CD8-positive, alpha-beta memory T cell (primary cell): ENCODE measurements at places on chromosomes 1 and 21.

- no peaks in the 10 kb centered on the region for H3K36me3 ChIP-seq
- H3K4me3 ChIP-seq: no peak overlapping the region
- H3K27me3 ChIP-seq: no peaks in the 10 kb centered on the region
- no peak for DNase-seq
- H3K27ac ChIP-seq: peak overlapping the region; percentile 51
Measured at GRCh38 chr1:89546082-89546889, 21.7 kb downstream of the LRRC8B start.

DNA sequence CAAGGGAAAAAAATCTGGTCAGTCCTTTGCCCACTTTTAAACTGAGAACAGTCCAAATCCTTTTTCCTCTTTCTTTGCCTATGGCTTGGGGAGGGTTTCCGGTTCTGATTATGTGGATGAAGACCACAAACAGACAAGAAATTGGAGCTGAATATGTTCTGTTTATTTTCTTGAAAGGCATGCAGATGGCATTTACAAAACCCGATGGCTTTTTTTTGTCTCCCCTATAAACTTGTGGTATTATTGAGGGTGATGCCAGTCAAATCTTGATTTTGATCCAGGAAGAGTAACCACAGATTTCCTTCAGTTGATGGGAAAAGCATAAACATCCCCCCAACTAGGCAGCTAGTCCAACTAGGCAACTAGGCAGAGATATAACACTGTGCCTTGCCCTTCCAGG is 38.9 kb downstream of the PLPP3 start:
- no peak overlapping the region for H3K4me3 ChIP-seq
- H3K36me3 ChIP-seq: no peaks in the 10 kb centered on the region

DNA sequence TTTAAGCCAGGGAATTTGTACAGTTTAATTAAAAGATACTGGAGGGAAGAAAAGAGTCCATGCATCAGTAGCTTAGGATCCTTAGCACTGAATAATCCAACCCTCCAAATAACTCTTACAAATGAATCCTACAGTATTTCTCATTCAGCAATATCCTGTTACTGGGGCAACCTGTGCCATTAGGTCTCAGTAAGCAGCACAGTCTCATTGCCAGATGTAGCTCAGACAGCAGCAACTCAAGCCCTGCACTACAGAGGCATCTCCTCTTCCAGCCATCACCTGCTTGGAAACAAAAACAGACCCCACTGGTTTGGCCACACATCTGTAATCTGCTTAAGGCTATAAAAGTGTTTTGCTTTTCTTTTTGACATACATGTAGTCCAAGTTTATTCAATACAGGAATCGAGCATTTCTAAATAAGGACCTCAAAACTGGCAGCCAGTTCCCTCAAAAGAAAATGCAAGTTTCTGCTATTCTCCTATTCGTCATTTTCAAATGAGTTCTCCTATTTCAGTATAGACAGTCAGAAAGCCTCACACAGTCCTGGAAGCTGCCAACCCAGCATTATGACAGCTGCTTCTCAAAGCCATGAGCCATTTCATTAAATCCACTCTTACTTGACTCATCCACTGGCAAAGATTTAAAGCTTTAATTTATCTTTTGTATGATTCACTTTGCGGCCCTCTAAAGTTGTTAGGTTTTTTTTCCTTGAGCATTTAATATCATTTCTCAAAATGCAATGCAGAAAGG is 129.0 kb downstream of the APP start:
- no peak overlapping the region for H3K27ac ChIP-seq
- no peak for DNase-seq
- H3K4me1 ChIP-seq: no peaks in the 10 kb centered on the region
- H3K4me3 ChIP-seq: no peak overlapping the region

DNA sequence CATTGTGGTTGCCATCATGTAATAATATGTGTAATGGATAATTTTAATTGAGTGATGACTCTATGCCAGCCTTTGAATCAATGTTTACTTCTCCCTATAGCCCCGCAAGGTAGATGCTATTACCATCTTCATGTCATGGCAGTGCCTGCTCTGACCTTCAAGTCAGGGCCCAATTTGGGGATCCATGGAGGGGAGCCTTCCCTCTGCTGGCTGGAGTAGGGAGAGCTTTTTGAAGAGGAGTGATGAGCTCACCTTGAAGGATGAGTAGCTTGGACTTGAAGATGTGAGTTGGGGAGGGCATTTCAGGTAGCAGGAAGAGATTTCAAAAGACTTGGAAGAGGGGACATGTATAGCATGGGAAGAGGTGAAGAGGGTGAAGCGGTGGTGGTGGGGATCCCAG is 189.2 kb downstream of the FOXD2 start:
- H3K4me3 ChIP-seq: no peak overlapping the region
- H3K4me1 ChIP-seq: no peaks in the 10 kb centered on the region
- no peak overlapping the region for H3K27ac ChIP-seq
